ENCODE measurements at places on chromosomes 7 and 10.

- DNase-seq, result no peak
Measured at GRCh38 chr10:20986049-20986448, 88.9 kb upstream of the NEBL start.

DNA sequence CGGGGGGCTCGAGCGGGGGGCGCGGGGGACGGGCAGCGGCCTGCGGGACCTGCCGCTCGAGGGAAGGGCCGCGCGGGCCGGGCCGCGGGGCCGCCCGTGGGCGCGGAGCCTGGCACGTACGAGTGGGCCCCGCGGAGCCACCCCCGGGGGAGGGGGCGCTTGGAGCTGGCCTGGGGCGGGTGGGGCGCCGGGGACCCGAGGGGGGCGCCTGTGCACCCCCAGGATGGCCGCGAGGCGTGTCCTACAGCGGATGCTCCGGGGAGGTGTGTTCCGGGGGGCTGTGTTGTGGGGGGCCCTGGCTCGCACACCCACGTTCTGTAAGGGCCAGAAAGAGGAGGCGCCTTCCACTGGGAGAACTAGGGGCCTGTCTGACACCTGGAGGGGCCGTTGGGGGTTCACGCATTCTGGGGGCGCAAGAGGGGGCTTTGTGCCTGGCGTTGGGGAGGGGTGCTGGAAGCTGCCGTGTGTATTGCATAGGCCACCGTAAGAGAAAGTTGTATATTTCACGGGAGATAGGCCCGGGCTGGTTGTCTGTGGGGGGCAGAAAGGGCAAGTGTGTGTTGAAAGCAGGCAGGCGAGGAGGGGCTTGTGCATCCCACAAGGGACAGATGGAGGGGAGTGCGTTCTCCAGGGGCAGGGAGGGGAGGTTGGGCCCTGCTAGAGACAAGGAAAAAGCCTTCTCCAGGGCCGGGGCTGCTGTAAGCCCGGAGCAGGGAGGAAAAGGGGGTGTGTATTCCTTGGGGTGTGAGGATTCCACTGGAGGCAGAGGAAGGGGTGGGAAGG, 663 bp downstream of the VPS37D start:
- no peak for DNase-seq

DNA sequence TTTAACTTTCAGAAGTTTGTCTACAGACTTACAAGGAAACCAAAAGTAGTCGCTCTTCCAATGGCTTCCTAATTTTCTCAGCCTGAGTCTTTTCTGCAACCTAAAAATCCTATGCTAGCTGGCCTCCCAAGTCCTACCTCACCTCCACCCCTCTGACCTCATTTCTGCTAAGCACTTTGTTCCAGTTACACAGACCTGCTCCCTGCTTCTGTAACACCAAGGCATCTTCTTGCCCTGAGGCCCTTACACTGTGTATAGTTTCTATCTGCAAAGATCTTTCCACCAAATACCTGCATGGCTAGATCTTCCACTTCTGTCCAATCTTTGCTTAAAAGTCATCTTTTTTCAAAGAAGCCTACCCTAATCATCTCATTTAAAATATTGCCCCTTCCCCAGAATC, 1.9 kb upstream of the SNX13 start:
- DNase-seq, result no peak

DNA sequence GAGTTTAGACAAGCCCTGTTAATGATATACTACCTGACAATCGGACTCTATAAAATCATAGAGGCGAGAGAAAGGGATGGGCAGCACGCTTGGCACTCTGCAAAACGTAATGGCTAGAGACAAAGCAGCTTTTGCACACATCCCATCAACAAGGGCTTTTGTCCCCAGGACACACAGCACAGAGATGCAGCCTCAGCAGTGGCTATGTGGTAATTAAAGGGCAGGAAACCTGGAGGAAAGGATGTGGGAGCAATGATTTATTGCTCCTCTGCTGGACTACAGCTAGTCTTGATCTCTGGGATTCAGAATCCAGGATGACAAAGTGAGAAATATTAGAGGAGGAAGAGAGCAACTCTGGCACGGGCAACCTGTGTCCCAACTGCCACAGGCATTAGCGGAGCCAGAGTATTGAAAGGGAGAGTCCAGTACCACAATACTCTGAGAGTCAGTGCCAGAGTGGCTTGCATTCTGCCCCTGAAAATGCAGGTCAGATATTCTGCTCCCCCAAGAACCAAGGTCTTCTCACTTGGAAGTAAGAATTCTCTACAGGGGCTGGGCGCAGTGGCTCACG, 96.5 kb downstream of the ARMH3 start:
- no peak for DNase-seq

- DNase-seq, result no peak
Measured at GRCh38 chr7:124058515-124058914, 25.6 kb upstream of the TMEM229A start.
